ENCODE measurements at places on chromosomes 2 and 18. TPM values are rescaled to one million over a fixed set of nuclear protein-coding genes. Genes with fewer than 3 reads are reported as not detected.
A peak's percentile ranks its signal among the peaks of the same experiment; 100 is the strongest.

DNA sequence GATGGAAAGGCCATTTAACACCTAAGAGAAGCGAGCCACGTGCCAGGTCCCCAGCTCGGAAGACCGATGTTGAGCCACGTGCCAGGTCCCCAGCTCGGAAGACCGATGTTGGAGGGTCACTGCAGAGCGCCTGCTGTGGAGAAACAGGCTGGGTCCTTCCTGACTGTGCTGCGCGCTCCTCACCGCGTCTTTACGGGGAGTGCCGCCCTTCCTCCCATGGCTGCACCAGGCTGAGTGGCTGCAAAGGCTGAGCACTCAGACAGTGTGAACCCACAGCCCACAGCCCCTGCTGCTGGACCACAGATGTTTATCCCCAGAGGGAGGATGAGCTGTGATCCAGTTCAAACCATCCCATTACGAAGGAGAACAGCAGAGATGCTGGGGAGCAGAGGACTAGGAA is 55.7 kb downstream of the RTP5 start:
- DNase-seq, result peak; percentile 38

APLF gene
- 1.1 TPM for total RNA-seq

DNA sequence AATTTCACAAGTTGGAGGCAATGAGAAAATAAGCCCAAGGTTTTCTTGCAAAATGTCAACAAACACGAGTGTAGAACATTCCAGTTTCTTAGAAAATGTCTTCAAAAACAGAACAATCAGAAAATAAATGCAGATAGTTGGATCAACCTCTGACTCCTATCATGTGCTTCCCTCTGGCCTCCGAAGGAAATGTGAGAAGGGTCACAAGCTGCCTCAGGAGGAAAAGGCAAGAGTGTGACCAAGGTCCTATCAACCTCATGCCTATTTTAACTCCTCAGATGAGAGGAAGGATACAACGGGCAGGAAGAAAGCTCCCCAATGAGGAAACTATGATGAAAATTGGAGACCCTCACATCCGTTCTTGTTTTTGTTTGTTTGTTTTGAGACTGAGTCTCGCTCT is 7.9 kb downstream of the SCYGR5 start:
- no peak for DNase-seq

GRCh38 chr2:130853391-130853790 is 16.7 kb downstream of the ARHGEF4 start:
- DNase-seq, result no peak

DSG3 gene
- not detected for total RNA-seq

HDHD2 gene
- 29.7 TPM for total RNA-seq

APCDD1 gene
- total RNA-seq, result 0.58 TPM

DNA sequence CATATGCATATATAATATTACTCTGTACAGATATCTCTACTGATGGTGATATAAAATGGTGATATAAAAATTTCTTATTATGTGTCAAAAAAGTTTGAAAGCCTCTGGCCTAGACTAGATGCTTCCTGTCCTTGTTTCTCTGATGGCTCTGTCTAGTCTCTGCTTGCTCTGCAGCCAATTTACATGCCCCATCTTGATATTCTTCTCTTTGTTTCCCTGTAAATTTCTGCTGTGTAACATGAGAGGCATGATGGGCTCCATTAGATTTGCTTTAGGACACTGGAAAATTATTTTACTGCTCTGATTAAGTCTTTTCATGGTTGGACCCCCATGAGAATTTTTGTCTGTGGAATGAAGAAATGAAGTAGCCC is 24.3 kb downstream of the BABAM2 start:
- no peak for DNase-seq

DNA sequence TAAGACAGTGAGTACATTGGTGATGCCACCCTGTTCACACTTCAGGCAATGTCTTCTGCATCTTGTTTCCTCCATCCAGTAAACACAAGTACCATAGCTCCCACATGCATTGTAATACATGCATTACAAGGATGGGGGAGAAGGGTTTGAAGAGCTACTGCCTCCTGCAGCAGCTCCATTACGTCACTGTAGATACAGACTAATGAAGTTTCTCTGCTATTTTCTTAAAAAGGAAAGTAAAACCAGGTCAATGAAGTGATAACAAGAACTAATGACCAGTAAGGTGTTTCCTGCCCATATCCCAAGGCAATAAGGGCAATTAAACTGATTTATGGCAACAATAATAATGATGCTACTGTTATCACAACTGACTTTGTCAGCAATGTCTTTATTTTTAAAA is 18.2 kb upstream of the BBS5 start:
- DNase-seq, result no peak

EFHD1 gene
- total RNA-seq, result 27.3 TPM

Measured in left lobe of liver (tissue), 2 donors.